Right atrium auricular region (tissue), 2 donors: ENCODE measurements at places on chromosomes 6 and 20. TPM values are rescaled to one million over a fixed set of nuclear protein-coding genes. Genes with fewer than 3 reads are reported as not detected.

The OR2B6 gene
- not detected for total RNA-seq

The CCN2 gene
- 203 TPM for total RNA-seq

The SH3BGRL2 gene
- total RNA-seq, result 15.5 TPM

The PHF1 gene
- total RNA-seq, result 69.8 TPM

The RIN2 gene
- 33.1 TPM for total RNA-seq

The IL17F gene
- total RNA-seq, result not detected

The RCAN2 gene
- total RNA-seq, result 210 TPM

The SIRPB2 gene
- total RNA-seq, result 2.6 TPM
